HT1080 (cell line): ENCODE measurements at places on chromosomes 16 and 17. TPM values are rescaled to one million over a fixed set of nuclear protein-coding genes. Genes with fewer than 3 reads are reported as not detected.
A peak's percentile ranks its signal among the peaks of the same experiment; 100 is the strongest.

DNA sequence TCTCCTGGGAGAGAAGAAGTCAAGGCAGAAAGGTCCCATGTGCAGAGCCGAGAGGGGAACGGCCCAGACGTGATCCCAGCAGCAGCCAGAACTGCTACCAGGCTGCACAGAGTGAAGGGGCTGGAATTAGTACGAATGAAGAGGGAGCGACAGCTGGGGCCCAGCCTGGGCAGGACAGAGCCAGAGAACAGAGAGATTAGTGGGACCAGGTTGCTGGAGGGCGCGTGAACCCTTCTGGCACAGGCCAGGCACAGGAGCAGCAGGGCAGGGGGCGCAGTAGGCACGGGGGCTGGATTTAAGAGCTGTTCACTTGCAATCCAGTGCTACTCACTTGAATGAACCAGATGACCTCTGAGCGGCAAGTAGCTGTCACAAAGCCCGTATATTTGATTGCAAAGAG, 66.9 kb downstream of the PLXDC1 start:
- no peak for DNase-seq

The BCL6B gene
- total RNA-seq = not detected in 2 replicates

The SLFN5 gene
- total RNA-seq = 12.3 and 13.0 TPM in 2 replicates

The LRRC75A gene
- total RNA-seq = not detected in 2 replicates

The TERB1 gene
- total RNA-seq = not detected in 2 replicates

DNA sequence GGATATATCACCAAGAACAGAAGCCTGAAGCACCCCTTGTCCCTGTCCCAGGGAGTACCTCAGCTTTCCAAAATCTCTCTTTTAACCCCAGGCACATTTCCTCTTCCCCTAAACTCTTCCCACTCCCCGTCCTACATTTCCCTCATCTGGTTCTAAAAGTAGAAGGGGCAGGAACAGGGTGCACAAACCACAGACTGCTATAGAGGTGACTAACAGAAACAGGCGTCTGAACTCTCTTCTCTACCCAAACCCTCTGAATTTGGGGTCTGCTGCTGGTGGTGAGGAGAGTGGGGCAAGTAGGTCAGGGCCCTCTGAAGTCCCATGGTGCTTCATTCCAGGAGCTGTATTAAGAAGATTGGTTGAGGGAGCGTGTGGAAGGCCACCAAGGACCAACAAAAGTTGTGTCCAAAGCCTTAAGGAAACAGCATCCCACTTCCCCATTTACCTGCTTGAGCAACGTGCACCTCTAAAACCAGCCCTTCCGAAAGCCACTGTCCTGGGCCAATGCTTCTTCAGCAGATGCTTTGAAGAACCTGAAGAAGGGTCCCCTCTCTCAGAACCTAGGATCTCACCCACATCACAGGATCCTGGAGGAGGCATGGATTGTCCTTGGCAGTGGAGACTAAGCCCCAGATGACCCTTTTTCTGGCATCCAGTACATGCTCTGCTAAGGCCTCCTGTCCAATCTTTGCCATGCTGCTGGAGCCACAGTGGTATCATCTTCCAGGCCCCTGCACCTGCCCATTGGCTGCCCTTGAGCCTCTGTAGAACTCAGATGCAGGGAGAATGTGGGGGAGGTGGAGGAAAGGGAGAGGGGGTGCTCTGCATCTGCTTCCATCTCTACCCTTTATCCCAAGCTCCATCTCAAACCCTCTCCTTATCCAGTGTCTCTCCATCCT, 5.7 kb upstream of the NR1D1 start:
- no peak for DNase-seq

GRCh38 chr16:5478036-5478435, 380.4 kb upstream of the EEF2KMT start:
- DNase-seq = no peak

GRCh38 chr17:27091043-27091497, 202.8 kb upstream of the WSB1 start:
- peak; percentile 48 for DNase-seq

DNA sequence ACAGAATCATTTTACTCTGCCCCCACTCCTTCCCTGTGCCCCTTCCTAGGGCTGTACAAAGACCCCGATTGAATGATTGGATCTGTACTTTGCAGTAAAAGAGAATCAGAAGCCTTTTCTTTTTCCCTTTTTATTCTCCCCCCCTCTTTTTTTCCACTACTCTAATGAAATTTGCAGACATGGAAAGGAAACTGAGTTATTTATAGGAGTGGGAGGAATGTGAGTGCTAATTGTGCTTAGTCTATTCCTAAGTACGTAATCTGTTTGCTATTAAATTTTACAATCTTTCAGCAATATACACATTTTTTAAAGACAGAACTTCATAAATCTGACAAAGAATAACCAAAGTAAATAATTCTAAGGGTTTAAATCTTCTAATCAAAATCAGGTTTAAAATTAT, 314.3 kb downstream of the MAP2K6 start:
- DNase-seq = no peak

The DPEP2 gene
- not detected in 2 replicates for total RNA-seq

DNA sequence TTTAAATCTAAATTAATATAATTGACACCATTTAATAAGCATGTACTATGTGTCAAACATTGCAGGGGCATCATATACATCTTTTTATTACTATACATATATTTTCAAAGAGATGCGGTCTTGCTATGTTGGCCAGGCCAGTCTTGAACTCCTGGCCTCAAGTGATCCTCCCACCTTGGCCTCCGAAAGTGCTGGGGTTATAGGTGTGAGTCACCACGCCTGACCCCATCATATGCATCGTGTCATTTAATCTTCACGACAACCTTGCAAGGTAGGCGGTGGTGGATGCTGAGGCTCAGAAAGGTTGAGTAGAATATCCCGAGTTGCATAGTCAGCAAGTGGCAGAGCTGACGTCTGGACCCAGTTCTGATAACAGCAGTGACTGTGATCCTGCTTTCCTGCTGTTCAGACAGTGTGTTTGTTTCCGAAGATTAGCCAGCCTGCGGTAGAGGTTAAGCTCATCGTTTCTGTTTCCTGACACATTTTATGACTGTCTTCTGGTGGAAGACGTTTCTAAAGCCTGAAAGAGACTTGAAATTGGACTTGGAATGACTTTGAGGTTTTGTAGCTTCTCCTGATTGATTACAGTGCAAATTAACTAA, 316.6 kb downstream of the SNX29 start:
- DNase-seq = no peak

DNA sequence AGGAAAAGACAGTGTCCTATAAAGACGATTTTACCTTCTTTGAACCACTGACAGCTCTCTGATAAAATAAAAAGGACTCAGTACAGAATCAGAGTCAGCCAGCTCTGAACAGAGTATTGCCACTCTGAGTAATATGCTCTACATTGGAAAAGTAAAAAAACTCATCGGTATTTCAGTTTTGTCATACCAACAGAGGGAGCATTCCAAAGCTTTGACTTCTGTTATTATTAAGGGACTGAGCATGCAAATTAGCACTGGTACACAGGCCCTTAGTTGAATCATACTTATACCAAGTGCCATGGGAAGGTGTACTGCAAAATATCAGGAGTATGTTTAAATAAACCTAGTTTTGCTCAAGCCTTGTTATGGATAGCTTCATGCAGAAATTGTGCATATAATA, 509.0 kb upstream of the KIF2B start:
- peak; percentile 41 for DNase-seq

The CDIP1 gene
- 14.1 and 21.8 TPM in 2 replicates for total RNA-seq

The TMEM100 gene
- total RNA-seq = 0.40 and 0.82 TPM in 2 replicates

GRCh38 chr17:73660366-73660765, 16.1 kb upstream of the SDK2 start:
- DNase-seq = no peak
